Islet precursor cell (in vitro differentiated cells): ENCODE measurements at places on chromosomes 2 and 18.

DNA sequence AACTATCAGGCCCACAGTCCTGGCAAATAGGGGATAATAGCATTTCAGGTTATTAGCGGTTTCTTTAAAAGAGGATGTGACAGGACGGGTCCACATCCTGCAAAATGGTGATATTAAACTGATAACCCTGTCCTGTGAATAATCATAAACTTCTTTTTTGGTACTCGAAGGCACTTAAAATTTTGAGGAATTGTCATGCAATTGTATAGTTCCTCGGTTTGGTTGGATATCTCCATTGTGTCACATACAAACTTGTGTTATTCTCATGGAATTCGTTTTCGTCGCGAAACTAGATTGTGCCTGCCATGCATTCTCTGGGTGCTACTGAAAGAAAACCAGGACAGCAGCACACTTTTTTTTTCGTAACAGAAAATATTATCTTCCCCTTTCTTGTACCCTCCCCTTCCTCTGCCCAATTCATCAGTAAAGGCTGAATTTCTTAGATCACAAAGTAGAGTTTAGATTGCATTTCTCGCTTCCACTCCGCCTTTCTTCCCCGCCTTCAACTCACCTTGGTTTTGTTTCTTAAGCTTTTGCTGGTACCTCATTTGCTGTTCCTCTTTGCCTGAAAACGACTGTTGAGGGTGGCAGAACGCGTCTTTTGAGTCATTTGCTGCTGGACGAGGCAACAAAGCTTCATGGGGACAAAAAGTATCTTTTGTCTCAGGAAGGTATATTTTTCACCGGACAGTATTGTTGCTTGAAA, 1.3 kb downstream of the CERS6 start:
- DNase-seq = no peak

- no peak for DNase-seq
These were observed 368.0 kb downstream of the GALR1 start for GRCh38 chr18:77617694-77618093.

DNA sequence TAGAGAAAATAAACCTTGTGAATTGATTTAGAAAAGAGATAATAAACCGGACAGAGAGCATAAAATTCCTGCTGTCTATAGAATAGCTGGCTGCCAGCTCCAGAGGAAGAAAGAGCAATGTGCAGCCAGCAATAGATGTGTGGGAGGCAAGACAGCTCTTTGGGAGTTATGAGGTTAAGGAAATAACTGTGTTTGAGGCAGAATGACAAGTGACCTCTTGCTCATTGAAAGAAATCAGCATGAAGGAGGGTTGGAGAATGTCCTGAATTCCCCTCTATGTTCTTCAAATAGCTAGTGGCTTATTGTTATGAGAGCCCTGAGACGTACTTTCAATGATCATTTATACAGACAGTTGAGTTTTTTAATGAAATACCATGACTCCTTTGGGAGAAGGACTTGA, 1009.9 kb upstream of the NXPH2 start:
- DNase-seq = no peak

- DNase-seq = peak; percentile 6
These were observed 48.7 kb downstream of the PRELID3A start for GRCh38 chr18:12456441-12456840.

DNA sequence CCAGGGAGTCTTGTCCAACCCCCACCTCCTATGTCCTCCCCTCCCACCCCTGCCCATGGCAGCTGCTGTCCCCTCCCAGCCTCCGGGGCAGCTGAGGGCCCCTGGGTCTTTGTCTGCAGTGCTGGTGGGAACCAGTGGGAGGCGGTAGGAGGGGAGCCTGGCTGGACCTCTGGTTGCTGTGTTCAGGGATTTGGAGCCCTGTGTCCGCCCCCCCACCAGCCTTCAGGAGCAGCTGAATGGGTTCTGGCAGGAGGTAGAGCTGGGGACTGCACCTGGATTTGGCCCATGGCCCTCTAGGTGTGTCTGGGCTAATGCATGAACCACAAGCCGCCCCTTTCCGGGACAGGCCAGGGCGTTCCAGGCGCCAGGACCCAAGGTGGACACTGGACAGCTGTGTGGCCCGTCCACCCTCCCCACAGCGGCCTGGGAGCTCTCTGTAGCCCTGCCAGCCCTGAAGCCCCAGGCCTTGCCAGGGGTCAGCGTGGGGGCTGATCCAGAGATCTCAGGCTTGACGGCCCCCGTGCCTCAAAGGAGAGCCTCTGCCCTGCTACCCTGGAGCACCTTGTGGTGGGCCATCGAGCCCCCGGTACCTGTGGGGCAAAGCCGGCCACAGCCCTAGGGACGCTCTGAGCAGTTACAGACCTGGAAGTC, 25.4 kb downstream of the GPC1 start:
- peak; percentile 55 for DNase-seq

DNA sequence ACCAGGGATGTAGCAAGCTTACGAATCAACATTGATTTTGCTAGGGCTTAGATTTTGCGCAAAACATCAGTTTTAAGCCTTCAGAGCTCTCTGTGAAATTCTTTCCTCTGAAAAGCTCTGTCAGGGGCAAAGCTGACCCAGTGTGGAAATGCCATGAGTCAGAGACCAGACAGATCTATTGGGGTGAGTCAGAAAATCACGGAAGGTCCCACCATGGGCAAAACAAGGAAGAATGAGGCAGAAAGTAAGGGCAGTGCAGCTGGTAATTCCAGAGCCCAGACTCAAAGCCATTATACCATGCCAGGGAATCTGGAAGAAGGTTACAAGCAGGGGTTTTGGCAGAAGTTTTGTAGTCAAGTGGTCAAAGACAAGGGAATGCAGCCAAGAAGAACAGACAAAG, 256.6 kb upstream of the CTAGE1 start:
- DNase-seq = peak; percentile 80

DNA sequence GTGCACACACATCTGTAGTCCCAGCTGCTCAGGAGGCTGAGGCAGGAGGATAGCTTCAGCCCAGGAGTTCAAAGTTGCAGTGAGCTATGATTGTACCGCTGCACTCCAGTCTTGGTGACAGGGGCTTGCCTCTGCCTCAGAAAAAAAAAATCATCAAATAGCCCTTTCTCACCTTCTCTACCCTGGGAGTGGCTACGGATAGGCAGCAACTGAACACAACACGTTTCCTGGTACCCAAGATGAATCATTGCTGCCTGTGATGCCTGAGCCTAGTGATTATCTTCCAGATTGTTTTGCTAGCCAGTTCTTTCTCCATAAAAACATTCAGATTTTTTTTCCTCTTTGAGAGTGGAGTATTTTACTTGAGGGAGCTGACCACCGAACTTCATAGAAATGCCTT, 13.5 kb downstream of the INPP4A start:
- DNase-seq = peak; percentile 47

DNA sequence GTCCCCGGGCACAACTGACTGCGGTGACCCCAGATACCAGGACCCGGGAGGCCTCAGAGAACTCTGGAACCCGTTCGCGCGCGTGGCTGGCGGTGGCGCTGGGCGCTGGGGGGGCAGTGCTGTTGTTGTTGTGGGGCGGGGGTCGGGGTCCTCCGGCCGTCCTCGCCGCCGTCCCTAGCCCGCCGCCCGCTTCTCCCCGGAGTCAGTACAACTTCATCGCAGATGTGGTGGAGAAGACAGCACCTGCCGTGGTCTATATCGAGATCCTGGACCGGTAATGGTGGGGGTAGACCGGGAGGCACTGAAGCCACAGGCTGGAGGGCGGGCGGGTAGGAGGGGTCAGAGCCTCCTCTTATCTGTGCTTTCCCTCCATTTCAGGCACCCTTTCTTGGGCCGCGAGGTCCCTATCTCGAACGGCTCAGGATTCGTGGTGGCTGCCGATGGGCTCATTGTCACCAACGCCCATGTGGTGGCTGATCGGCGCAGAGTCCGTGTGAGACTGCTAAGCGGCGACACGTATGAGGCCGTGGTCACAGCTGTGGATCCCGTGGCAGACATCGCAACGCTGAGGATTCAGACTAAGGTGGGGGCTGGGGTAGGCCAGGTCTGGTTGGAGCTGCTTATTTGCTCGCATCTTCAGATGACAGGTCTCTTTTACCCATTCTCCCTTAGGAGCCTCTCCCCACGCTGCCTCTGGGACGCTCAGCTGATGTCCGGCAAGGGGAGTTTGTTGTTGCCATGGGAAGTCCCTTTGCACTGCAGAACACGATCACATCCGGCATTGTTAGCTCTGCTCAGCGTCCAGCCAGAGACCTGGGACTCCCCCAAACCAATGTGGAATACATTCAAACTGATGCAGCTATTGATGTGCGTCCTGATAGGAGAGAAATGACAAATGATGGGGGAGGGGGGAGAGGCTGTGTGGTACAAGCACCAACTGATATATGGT, 780 bp downstream of the HTRA2 start:
- peak; percentile 70 for DNase-seq

DNA sequence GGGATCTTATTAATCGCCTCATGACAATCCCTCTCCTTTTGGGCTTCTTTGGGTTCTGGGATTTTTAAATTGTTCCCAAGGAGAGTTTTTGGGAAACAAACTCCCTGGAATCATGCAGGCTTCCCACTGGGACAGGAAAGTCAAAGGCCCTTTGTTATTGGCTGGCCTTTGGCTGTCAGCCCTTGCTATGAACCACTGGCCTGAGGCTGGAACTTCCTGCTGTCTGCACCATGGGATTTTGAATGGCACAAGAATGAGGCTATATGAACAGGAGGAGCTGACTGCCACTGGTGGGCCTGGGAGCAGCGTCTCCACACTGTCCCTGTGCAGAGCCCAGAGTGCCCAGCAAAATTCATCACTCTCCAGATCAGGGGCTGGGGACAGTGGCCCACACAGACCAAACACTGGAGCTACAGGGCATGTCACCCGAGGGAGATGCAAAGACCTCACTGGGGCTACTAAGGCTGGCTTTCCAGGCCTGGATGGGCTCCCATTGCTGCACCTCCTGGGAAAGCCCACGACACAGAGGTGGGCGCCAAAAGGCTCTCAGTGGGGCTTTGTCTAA, 35.7 kb downstream of the STEAP3 start:
- peak; percentile 73 for DNase-seq

- DNase-seq = no peak
These were observed 745.9 kb upstream of the ACVR2A start for GRCh38 chr2:147098940-147099339.

- no peak for DNase-seq
These were observed 6.6 kb downstream of the TTLL4 start for GRCh38 chr2:218717262-218717661.

DNA sequence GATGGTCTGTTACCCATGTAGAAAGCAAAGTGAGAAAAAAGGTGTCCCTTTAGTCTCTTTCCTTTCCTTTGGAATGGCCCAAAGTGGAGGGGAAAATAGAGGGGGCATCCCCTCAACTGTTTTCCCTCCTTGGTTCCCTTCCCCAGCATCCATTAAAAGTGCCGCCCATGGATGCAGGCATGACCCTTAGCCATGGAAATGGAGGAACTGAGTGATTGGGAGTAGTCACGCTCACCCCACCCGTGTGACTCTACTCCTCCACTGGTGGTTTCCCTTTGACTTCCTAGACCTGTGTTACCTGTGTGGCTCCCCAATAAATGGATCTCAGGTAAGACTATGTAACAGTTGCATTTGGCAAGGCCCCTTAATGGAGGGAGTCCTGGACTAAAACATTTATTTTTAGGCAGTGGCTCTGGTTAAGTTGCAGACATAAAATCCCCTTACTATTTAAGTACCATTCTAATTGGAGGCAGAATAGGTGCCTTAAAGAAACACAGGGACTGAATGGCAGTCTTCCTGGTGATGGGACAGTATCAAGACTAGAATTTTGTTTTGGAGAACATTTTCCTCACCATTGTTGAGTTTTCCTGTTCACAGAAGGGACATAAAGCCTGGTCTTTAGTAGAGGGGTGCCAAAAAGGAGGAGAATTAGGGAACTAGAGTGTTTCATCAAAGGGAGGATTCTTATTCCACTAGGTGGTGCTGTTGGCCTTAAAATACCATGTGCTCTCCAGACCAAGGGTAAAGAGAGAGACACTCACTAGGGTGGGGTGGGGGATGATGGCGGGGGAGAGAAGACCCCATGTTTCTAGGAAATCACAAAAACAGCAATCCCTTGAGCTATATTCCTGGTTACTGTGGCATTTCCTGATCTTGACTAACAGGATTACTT, 25.7 kb upstream of the PLA2R1 start:
- no peak for DNase-seq

DNA sequence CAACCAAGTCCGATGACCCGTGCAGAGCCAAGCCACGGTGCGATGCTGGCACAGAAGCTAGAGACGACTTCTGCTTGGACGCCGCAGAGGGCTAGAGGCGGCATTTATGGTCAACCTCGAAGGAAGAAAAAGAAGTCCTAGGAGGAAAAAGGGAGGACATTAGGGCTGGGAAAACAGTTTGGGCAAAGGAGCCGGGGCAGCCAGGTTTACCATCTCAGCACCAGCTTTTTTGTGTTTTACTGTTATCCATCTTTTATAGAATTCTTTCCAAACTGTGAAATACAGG, 643 bp upstream of the DTNB start:
- DNase-seq = no peak

DNA sequence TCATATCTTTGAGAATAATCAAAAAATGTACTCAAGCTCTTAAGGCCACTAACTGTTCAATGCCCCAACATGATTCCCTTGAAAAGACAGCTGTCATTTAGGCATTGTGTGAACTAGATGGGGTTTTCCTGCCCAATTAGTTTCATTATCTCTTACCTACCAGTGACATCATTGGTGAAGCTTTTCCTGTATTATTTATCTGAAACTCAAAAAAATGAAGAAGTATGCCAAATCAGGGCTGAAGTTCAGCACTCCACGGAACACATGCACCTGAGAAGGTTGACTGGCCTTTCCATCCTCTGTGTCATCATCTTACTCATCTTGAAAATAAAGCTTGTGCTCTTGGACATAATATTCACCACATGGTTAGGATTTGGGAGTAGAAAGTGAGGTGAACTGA, 126.4 kb downstream of the TXNL1 start:
- no peak for DNase-seq

GRCh38 chr2:120653046-120653445, 82.6 kb upstream of the GLI2 start:
- no peak for DNase-seq

- DNase-seq = no peak
These were observed 173.9 kb upstream of the CXCR4 start for GRCh38 chr2:136291871-136292270.
